ENCODE measurements at places on chromosomes 3 and 15.

GRCh38 chr3:168534761-168535160, 439.0 kb upstream of the GOLIM4 start:
- no peak for DNase-seq

DNA sequence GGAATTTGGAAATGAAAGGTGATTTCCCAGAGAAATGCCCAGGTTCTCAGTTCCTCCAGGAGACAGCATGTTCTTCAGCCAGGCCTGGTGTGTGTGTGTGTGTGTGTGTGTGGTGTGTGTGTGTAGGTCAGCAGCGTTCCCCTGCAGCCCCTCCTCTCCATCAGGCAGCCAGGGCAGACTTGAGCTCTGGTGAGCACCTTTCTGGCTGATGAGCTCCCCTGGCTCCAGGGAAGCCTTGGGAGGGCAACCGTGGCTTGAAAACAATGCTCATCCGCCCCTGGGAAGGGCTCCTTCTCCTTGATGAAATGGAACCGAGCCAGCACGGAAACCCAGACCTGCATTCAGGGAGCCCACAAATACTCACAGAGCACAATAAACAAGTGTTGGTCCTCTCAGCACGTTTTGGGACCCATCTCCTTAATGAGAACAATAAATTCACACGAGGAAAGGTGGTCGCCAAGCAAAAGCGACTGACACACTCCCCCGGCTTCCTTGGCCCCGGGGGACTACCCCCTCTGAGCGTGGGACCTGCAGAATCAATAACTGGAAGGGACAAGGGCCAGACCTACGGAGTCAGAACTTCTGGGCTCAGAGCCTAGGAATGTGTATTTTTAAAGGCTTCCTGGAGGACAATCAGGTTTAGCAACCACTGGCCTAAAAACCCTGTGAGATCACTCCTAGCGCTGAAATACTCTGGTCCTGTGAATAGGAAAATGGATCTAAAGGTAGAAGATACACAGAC, 38.6 kb upstream of the HES1 start:
- DNase-seq = no peak

DNA sequence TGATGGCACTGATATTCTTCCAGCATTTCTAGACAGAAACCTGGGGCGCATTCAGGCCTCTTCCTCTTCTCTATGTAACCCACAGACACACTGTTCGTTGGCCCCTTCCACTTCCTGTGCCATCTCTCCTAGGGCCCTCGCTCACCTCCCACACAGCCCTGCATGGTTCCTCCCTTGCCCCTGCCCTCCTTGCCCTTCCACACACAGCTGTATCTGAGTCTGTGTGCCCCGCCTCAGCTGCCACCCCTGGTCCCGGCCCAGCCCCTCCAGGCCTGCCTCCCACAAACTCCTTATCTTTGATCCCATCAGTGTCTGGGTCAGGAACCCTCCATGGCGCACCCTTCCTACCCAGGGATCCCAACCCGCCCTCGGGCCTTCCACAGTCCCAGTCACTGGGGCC, 37.9 kb downstream of the RAB6B start:
- DNase-seq = no peak

GRCh38 chr3:160649596-160649995, 27.4 kb upstream of the ARL14 start:
- no peak for DNase-seq

GRCh38 chr15:74460298-74460697, 662 bp downstream of the UBL7 start:
- peak; percentile 27 for DNase-seq

- no peak for DNase-seq
Measured at GRCh38 chr3:52429031-52429430, 15.9 kb downstream of the SEMA3G start.

DNA sequence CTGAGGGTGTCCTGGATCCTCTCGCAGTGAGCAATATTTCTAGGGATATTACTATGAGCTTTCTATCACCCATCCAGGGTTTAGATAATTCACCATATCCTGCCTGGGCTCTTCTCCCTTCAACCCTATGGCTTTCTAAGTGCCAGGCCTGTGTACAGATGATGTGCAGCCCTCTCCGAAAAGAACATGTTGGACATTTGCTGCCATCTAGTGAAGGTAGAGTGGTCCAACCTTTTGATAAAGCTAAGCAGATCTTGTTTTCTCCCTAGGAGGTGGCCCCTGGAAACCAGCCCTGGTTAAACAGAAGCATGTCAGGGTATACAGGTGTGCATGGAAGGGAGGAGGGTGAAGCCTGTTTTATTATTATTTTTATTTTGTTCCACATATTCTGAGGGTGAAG, 27.9 kb upstream of the SCN10A start:
- peak; percentile 10 for DNase-seq

DNA sequence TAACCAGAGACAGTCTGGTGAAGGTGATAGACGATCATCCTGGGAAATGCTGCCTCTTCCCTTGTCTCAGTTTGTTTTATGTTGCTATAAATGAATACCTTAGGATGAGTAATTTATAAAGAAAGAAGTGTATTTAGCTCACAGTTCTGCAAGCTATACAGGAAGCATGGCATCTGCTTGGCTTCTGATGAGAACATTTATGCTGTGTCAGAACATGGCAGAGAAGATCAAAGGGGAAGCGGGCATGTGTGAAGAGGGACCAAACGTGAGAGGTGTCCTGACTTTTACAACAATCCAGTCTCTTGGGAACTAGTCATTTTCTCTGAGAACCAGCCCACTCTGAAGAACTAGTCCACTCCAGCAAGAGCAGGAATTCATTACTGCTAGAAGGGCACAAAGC, 9.6 kb downstream of the CMC1 start:
- DNase-seq = no peak

DNA sequence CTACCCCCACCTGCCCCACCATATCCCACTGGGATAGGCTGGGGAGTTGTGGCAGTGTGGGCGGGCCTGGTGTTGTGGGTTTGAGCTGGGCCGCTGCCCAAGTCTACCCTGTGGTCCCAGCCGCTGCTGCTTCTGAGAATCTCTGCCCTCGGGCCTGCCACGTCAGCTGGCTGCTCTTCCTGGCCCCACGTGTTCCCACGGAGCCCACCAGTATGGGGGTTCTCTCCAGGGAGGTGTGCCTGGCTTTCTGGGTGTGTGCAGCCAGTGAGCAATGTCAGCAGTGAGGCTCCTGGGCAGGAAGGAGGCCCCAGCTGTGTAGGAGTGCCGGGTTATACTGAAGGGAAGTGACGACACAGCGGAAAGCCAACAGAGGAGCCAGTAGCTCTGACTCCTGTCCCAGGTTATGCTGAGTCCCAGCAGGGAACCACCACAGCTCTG, 10.5 kb downstream of the GNAI2 start:
- peak; percentile 85 for DNase-seq

- no peak for DNase-seq
Measured at GRCh38 chr15:79728867-79729266, 167.9 kb downstream of the MTHFS start.

GRCh38 chr15:77024273-77025082, 29.6 kb downstream of the PSTPIP1 start:
- DNase-seq = peak; percentile 71

DNA sequence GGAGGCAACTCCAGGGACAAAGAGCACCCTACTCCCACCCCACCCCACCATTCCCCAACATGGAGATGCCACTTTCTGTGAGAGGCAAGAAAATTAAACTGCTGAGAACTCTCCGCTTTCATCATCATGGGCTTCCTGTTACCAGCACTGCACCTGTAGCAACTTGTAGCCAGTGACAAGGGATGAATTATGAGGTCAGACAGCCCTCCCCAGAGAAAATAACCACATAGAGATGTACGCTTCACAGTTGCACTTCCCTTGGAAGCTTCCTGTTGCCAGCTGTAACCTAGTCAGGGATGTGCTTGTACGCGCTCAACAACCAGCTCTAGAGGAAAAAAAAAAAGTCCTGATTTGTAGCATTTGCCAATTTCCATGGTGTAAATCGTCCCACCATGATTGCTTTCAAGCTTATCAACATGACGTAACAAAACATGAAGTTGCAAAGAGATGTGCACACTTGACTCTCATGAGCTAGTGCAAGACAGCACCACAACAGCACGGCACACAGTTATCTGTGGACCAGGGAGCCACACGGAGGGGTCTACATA, 145.4 kb downstream of the RAB11A start:
- DNase-seq = peak; percentile 48

DNA sequence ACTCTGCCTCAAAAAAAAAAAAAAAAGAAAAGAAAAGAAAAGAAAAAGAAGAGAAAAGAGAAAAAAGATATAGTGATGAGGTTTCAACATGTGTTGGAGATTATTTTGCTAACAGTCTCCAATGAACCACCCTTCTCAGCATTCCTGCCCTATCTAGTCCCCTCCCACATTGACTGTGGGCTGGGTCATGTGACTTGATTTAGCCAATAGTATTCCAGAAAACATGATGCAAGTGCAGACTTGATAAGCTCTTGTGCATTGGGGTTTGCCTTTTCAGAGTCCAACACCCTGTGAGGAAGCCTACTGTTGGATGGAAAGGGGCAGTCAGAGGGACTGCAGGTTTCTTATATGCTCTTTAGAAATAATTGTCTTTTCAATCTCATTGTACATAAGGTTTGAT, 37.8 kb upstream of the MED12L start:
- DNase-seq = no peak

DNA sequence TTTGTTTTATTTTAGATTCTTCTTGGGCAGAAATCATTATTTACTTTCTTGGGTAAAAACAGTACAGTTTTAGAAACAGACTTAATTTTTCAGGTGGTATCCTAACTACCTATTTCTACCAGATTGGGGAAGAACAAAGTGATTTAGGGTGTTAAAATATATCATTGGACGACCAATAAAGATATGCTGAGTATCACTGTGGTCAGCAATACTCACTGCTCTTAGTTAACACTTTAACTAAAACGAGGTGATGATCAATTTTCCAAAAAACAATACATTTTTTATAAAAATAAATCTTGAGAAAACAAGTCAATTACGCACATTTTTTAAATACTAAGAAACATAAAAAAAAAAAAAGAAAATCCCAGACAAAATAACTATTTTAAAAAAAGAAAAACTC, 3.6 kb downstream of the COPS2 start:
- no peak for DNase-seq

- DNase-seq = no peak
Measured at GRCh38 chr15:67242708-67243111, 11.8 kb downstream of the AAGAB start.

DNA sequence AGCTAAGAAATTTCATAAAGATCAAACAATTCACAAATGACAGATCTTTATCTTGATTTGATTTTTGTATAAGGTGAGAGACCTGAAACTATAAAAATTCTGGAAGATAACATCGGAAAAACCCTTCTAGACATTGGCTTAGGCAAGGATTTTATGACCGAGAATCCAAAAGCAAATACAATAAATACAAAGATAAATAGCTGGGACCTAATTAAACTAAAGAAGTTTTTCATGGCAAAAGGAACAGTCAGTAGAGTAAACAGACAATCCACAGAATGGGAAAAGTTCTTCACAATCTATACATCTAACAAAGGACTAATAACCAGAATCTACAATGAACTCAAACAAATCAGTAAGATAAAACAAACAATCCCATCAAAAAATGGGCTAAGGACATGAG, 116.9 kb upstream of the BCHE start:
- no peak for DNase-seq

DNA sequence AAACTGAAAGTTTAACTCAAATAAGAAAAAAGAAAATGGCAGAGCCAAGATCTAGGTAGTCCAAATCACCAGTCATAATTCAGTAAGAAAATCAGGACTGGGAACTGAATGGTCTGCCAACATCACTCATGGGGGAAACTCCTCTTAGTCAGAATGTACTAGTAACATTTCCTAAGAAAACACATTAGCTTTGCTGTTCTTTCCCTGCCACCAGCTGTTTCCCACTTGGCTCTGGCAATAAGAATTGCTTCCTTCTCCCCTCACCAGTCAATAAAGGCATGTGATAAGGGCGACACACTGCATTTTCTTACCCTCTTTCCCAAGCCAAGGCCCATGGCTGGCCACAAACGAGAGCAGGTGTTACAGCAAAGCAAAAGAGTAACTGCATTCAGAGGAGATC, 46.1 kb downstream of the PIK3R4 start:
- DNase-seq = no peak

DNA sequence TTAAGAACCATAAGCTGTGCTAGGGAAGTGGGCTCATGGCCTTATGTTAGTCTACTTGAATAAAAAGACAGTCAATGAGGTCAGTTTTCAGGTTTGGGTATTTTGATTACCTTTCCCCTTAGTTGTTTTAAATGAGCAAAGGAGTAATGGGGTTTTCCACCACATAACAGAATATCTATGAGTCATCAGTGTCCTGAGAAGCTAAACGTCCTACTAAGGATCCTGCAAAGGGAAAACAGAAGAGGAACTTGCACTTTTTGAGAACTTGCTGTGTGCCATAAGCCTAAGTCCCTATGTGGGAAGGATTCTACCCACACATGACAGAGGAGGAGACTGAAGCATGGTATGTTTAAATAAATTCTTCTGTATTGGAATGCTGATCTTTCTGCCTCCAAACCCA, 292.8 kb upstream of the TMC3 start:
- DNase-seq = no peak
